NT2/D1 (cell line): ENCODE measurements at places on chromosomes 12 and 14.

DNA sequence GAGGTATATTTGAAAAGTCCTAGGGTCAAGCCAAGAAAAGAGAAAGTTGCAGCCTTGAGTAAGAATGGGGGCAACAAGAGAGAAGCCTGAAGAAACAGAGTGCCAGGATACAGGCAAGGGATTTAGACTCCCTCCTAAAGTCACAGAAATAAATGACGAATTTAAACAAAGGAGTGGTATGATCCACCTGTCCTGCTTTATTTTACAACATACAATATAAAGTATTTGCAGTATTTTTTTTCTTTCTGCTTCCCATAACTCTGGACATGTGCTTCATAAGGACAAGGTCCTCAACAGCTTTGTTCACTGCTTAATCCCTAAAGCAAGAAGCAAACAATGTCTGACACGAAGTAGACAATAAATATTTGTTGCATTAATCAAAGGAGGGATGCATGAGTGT, 57.4 kb downstream of the IFNG start:
- no peak for DNase-seq

GRCh38 chr12:132481771-132482745, 7.9 kb upstream of the FBRSL1 start:
- no peak for DNase-seq

- DNase-seq, result no peak
These were observed 194.7 kb downstream of the BCL11B start for GRCh38 chr14:99077076-99077843.

DNA sequence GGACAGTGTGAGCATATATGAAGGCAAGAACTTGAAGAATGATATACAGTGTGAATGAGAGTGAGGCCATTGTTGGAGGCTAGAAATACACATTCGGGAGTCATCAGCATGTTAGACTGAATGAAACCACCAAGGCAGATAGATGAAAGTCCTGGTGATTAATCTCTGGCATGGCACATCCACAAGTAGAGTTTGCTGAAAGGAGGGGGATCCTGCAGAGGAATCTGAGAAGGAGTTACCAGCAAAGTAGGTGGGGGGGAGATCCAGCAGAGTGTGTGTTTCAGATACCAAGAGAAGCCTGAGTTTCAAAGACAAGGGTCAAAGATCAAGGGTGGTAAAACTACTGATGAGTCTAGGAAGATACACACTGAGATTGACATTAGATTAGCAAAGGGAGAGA, 426.7 kb upstream of the DCN start:
- no peak for DNase-seq

DNA sequence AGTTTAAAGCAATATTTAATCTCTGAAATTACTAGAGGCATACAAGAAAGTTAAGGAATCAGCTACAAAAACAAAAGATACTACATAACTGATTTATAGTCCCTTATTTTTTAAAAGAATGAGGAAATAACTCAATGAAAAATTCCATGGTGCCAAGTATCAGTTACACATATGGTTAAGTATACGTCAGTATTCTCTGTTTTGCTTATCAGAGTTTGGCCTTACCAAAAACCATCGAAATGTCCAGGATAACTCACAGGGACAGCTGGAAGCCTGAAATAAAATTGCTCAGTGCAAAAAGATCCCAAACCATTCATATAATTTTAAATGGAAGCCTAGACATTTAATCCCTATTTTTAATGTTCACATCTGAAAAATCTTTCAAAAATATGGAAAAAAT, 3.6 kb downstream of the CFL2 start:
- DNase-seq, result no peak

GRCh38 chr14:60636879-60637478, 12.3 kb downstream of the SIX1 start:
- no peak for DNase-seq

GRCh38 chr12:70332236-70332635, 33.9 kb upstream of the KCNMB4 start:
- DNase-seq, result no peak

GRCh38 chr12:12985817-12986408, 14.2 kb downstream of the HEBP1 start:
- DNase-seq, result peak; percentile 89

GRCh38 chr14:34857689-34858449, 17.3 kb downstream of the BAZ1A start:
- no peak for DNase-seq

DNA sequence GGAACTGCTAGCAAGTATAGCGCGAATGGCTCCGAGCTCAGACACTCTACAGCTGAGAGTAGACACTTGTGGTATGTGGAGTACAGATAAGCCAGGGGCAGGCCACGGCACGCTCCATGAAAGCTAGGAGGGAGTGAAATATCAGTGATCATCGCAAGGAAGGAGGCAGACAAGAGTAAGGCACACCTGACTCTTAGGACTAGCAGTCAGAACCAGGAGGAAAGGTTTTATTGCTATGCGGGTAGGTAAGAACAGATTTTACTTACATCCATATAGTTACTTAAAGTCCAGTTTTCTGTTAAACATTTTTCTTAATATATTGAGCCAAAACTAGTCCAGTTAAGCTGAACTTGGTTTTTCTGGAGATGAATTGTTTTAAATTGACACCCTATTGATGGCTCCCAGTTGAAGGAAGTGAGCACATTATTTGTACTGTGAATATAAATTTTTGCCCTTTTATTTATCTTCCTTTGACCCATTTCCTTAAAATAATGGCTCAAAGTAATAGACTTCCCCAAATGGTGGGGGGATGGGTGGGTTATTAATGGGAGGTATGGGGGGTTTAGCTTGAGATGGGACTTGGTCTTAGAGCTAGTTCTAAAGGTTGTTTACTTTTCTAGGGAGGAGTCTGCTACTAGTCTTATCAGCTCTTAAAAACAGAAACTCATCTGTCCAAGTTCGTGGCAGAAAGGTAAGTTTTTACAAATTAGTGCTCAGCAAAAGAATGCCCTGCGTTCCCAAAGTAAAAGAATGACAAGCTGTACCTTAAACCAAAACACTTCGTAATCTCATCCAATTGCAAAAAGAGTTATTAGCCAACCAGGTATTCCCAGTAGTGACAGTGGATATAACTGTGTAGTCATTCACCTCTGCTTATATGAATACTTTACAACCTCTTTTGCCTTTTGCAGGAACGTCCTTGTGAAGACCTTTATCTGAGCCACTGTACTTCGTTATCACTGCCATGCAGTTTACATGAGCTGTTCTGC, 5.8 kb downstream of the HNRNPA1 start:
- DNase-seq, result no peak

DNA sequence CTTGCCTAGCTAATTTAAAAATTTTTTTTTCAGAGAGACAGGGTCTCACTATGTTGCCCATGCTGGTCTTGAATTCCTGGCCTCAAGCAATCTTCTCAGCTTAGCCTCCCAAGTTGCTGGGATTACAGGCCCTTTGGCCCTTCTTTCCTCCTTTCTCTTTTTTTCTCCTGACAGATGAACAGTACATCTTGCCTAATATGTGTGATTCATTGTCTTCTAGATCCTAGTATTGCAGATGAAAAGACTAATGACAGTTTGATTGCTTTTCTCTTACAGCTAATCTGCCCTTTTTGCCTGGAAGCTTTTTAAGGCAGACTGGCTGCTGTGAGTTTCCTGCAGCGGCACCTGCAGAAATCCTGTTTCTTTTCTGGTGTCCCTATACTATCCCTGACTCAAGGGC, 12.0 kb downstream of the DEPDC4 start:
- DNase-seq, result no peak

DNA sequence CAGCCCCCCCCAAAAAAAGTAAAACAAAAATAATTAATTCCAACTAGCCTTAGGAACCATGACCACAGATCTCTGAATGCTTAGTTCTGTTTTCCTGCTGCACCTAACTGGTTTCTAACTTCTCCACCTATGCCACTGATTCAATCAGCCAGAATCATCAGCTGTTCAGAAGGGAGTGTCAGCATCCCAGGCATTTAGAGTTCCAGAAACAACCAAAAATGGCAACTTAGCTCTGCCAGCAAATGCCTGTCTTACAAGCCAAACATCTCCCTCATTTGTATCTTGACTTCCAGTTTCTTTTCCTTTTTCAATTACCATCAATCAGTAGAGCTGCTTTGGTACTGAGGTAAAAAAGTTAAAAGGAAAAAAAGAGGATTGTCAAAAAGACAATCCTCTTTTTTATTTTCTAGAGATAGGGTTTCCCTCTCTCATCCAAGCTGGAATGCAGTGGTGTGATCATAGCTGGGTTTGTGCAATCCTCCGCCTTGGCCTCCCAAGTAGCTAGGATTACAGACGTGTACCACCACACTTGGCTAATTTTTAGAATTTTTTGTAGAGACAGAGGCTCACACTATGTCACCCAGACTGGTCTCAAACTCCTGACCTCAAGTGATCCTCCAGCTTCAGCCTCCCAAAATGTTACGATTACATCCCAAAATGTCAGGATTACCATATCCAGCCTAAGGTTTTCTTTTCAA, 45.2 kb upstream of the ISM2 start:
- no peak for DNase-seq

DNA sequence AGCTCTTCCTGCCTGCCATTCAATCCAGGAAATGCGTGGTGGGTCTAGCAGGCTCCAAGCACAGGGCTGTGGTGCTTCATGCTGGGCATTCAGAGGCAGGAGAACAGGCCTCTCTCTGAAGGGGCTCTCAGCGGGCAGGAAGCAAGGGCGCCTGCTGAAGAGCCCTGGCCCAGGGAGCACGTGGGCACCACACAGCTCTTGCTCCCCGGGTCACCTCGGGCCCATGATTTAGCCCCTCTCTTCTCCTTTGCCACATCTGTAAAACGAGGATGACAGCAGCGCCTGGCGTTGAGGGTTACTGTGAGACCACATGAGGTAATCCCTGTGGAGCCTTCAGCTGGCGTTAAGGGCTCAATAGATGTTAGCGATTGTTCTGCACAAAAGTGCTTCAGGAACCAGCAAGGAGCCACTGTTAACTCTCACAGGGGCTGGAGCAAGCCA, 37.6 kb upstream of the SPTLC2 start:
- no peak for DNase-seq

GRCh38 chr14:95562892-95563685, 28.2 kb downstream of the GLRX5 start:
- DNase-seq, result no peak

- DNase-seq, result no peak
These were observed 14.4 kb downstream of the CLSTN3 start for GRCh38 chr12:7144414-7145120.
